Substantia nigra (tissue), 51 donors: ENCODE measurements at places on chromosomes 6 and 20.
A peak's percentile ranks its signal among the peaks of the same experiment; 100 is the strongest.

DNA sequence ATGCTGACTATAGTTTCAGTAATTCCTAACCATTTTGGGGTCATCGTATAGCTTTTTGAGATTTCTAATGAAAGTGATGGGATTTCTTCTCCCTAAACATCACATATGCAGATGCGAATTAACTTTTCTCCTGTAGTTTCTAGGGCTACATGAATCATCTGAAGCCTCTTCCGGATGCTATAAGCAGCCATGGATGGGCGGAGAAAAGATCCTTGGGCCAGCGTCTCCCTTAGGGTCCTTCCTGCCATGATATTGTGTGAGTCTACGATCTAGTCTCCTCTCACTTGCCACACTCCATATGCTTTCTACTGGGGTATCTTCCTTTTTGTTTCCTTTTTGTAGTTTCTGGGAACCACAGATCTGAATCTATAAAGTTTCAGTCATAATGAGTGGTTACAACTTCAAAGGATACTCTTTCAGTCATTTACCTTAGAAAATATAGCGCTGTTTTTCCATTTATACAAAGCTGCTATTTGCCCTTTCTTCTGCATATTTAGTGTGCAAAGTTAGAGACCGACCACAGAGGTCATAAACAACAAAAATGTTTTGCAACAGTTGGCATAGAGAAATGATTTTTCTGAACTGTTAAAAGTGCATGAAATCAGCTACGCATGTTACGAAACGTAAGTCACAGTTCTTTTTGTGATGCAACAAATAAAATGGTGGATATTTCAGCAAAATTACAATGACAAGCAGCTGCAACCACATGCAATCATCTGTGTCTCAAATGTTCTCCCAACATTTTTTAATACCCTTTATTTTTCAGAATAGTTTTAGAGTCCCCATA is 396.2 kb upstream of the SLC35B3 start:
- DNase-seq, result no peak

- no peak for DNase-seq
Observed at GRCh38 chr20:38751360-38751976, 3.2 kb downstream of the ACTR5 start.

DNA sequence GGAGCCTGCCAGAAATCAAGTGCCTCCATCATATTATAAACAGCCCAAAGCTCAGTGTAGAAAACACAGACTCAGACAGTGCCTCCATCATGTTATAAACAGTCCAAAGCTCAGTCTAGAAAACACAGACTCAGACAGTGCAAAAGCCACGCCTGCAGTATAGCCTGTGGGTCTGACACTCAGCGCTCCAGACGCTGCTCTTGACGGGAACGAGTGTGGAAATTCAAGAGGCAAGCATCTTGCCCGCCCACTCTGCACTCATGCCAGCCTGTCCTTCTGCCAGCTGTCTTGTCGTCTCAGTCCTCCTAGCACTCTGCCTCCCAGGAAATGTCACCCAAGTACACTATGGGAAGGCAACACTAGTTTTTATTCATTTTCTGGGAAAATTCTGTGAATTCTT is 274.2 kb upstream of the CDH4 start:
- no peak for DNase-seq

GRCh38 chr20:23604306-23604705 is 1.4 kb downstream of the CST9 start:
- DNase-seq, result no peak

DNA sequence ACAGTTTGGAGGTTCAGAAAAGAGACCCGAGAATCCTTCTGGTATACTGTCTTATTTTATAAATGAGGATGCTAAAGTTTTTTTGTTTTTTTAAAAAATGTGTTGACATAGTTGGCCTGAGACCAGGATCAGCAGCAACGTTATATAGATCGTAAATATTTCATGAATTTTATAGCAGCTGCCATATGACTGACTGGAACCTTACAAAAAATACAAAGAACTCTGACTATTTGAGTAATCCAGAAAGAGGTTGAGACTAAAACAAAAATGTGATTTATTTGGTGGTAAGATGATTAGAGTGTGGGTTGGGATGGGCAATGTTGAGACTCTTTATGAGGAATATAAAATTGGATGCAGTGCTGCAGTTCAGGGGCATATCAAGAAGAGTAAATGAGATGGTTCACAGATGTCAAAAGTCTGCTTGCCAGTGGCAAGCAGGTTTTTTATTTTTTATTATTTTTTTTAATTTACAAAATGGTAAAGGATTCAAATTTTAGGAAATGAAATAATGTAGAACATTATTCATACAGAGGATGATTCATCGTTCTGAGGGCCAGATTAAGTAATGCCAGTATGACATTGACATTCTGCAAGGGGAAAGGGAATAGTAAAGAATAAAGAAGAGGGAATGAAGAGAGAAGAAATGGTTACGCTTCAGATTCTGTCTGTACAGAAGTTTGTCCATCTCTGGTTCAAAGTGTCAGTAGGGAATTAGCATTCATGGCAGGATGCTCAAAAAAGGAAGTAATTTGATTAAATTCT is 58.5 kb downstream of the SCAF8 start:
- no peak for DNase-seq

DNA sequence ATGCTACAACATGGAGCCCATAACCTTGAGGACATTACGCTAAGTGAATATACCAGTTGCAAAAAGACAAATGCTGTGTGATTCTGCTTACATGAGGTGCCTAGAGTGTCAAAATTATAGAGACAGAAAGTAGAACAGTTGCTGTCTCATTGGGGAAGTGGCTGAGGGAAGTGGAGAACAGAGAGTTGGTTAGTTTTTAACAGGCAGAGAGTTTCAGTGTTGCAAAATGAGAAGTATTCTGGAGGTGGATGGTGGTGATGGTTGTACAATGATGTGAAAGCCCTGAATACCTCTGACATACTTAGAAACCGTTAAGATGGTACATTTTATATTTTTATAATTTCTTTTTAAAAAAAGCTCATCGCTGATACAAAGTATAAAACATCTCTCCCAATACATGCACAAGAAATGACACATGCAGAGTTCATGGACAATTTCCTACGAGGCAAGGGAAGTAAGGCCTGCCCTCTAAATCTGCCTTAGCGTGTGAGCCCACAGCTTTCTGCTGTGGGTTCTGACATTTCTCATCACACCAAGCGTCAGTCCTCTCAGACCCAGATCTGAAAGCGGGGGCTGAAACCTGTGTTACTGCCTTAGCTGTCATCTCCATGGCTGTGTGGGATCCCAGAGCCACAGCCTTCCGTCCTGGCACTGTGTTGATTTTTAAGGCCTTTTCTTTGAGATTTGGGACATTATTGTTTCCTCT is 126.0 kb downstream of the RNASET2 start:
- DNase-seq, result no peak

DNA sequence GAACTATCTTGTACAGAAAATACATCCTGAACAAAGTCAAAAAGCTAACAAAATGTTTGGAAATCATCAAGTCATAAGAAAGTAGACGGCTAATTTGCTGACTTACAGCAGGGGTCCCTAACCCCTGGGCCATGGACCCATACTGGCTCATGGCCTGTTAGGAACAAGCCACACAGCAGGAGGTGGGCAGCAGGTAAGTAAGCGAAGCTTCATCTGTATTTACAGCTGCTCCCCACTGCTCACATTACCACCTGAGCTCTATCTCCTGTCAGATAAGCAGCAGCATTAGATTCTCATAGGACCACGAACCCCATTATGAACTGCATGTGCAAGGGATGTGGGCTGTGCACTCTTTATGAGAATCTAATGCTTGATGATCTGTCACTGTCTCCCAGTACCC is 115.5 kb downstream of the CDK19 start:
- DNase-seq, result no peak

GRCh38 chr6:39173270-39173669 is 56.0 kb downstream of the KCNK5 start:
- peak; percentile 20 for DNase-seq

GRCh38 chr6:103027271-103027931 is 1633.9 kb downstream of the GRIK2 start:
- DNase-seq, result no peak

GRCh38 chr6:33670971-33671743 is 40.3 kb downstream of the UQCC2 start:
- DNase-seq, result no peak

DNA sequence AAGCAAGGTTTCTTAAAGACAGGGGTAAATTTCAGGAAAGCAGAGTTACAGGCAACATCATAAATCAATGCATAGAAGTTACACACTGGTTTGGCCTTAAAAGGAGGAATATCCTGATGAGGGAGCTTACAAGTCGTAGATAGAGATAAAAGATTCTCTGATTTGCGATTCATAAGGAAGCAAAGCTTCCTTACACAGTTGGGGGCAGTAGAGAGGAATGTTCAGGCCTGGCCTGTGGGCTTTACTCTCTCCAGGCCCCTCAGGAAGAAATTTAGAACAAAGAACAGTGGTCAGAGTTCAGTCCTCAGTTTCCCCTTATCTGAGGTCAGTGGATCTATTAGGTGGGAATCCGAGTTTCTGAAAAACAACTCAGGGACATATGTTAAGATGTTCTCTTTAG is 19.3 kb downstream of the HLA-C start:
- DNase-seq, result no peak

- DNase-seq, result no peak
Observed at GRCh38 chr6:148771896-148772554, 25.2 kb downstream of the UST start.

DNA sequence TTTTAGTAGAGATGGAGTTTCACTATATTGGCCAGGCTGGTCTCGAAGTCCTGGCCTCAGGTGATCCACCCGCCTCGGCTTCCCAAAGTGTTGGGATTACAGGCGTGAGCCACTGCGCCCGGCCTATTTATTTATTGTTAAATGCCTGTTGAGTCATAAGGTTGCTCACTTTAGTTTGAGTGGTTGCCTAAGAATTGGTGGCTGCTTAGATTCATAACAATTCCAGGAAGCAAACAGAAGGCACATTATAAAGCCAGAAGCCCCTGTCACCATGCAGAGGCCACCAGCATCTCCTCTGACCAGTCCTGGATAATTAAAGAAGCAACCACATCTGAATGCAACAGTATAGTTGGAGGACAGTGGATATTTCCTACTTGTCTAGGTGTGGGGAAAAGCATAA is 24.0 kb upstream of the ARMH2 start:
- no peak for DNase-seq

GRCh38 chr20:37615340-37616109 is 78.3 kb upstream of the CTNNBL1 start:
- no peak for DNase-seq

- DNase-seq, result no peak
Observed at GRCh38 chr6:88569959-88570358, 393.5 kb downstream of the RNGTT start.

- no peak for DNase-seq
Observed at GRCh38 chr6:27592481-27593199, 119.7 kb upstream of the ZNF184 start.

DNA sequence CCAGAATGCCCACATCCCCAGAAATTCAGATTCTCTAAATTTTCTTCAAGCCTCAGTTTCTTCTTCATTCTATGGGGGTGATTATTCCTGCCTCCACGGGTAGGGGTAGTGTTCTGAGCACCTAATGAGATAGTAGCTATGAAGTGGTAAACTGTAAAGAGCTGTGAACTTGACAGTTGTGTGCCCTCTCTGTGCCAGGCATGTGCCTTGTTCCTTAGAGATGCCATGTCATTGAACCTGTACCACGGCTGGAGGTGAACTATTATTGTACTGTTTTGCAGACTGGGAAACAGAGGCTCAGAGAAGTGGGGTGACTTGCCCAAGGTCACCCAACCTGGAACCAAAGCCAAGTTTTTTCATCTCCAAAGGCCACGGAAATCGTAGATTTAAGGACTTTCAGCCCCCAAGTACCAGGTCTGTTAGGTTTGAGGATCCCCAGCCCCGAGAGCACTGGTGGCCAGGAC is 67.7 kb upstream of the SIRPA start:
- no peak for DNase-seq

GRCh38 chr6:14889188-14889587 is 356.7 kb upstream of the JARID2 start:
- DNase-seq, result no peak
